Activated CD4-positive, alpha-beta T cell treated with anti-CD3 and anti-CD28 coated beads for 24 hours (primary cell): ENCODE measurements at places on chromosomes 5 and 9.
A peak's percentile ranks its signal among the peaks of the same experiment; 100 is the strongest.

GRCh38 chr5:1660001-1660400, 136.2 kb upstream of the LPCAT1 start:
- DNase-seq = no peak

DNA sequence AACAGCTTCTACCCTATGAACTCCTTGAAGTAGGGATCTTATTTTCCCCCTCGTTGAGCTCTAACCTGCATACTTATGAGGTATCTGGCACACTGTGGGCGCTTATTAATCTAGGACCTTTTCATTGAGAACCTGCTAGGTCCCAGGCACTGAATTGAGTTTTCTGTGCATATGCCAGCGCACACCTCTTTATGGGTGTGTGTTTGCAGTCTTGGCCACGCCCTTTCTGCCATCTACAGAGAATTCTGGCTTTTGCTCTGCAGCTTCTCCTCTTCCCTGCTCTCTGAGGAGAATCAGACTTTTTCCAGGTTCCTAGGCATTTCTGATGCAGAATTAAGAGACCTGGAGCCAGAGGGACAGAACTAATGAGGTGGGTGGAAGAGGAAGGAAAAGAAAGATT, 25.4 kb upstream of the SSBP2 start:
- DNase-seq = no peak

DNA sequence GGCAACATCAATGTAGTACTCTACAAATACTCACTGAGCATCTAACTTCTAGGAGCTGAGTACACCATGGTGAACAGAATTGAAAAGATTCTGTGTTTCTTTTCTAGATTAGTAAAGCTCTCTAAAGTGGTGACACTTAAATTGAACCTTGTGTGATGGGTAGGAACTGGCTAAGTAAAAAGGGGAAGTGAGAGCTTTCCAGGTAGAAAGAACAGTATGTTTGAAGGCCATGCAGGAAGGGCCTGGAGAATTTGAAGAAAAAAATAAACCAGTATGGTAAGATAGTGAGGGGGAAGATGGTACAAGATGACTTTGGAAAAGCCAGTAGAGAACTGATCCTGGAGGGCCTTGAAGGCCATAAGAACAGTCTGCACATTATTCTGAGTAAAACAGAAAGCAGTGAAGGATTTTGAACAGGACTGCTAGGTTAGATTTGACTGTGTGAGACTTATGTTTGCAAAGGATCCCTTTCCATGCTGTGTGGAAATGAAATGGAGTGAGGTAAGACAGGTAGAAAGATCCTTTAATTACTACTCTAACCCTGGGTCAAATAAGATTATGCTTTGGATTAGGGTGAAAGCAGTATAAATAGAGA, 46.7 kb upstream of the UBQLN1 start:
- no peak for DNase-seq

DNA sequence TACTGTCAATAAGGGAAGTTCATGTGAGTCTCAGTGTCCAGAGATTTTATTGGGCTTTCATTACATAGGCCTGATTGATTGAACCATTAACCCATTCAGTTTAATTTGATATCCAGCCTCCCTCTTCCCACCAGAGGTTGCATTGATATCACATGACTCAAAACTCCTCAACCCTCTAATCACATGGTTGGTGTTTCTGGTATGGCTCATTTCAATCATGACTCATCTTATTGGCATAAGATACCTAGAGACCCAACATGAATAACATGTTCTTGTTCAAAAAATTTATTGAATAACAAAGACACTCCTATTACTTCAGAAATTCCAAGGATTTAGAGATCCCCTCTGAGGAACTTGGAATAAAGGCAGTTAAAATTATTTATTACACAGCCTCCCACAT, 982.2 kb downstream of the TLE1 start:
- DNase-seq = no peak

DNA sequence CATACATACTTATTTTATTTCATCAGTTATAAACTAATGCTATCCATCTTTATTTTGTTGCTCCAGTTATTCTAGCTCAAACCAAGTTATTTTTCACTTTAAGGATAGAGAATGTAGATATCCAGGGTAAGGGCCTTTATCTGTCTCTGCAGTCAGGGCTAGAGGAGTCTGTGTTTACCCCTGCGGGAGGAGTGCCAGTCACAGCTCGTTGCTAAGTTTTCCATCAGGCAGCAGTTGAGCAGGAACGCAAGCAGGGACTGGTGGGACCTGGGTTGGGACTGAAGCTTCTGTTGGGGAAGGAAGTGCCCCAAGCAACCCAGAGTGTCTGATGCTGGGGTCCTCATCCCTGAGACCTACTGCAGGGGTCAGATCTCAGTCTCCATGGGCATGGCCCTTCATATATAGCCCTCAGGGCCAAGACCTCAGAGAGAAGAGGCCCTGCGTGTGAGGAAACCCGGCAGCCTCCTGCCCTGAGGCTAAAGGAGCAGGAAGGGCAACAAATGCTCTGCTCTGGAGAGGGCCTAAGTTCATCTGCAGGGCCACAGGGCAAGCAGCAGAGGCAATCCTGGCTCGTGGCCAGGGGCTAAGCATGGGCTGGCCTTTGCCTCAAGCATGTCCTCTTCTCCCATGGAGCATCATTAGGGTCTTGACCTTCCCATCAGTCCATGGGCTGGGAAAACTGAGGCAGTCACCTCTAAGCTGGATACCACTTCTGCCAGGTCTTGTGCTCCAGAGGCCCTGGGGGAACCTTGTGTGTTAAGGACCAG, 6.6 kb downstream of the SLC22A4 start:
- DNase-seq = no peak

GRCh38 chr9:12851341-12852090, 76.7 kb downstream of the LURAP1L start:
- DNase-seq = no peak

DNA sequence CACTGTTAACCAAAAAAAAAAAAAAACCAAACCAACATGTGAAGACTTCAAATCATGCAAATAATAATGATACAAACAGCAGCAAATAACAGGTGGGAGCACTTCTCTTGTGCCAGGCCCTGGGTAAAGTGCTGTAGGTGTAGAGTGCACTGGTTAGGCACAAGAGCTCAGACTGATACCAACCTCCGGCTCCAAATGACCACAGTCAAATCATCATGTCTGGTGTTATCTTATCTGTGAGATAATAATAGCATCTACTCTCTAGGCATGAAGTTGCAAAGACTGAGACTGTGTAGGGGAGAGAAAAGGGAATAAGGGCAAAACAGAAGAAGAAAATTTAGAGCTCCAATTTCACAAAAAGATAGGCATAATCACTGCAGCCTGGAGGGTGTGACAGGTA, 159.5 kb downstream of the ARL15 start:
- DNase-seq = no peak

DNA sequence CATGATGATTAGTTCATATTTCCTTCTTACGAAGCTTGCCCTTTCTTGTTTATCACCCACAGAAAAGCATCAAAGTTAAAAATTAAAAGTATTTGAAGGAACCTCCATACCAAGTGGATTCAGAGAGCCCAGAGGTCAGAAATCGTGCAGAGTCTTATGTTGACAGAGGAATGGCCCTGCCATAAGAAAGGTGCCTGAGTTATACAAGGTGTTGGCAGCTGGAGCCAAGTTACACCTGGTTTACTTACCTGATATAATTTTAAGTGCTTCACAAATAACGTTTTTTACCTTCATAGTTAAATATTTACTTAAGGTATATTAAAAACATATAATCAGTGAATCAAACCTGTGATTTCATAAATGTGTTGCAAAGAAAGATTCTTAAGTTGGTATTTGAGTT, 42.3 kb upstream of the DHFR start:
- no peak for DNase-seq

DNA sequence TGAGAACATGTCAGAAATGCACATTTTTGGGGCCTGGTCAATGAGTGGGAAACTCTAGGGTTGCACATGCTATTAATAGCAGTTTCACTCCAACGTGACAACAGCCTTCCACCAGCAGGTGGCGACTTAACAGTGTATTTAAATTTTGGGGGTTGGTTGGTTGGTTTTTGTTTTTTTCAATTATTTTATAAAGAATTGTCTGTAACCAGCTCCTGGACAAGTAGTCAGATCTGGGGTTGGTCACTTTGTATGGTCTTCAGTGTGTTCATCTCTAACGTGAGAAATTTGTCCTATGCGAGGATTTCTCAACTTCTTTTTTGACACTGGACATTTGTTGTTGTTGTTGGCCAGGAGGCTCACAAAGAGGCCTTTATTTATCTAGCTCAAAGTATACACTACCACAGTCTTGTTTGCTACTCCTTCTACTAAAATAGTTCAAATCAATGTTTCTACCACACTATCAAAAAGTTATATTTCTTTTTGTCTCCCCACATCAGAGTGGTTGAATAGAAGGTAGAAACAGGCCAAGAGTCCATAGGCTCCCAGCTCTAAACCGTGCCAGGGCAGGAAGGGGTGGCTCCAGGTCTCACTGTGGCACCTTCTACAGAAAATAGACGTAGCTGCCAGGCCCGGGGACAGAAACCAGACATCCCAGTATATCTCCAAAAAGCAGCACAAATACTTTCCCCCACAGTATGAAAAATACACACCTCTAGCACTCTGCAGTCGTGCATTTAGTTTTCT, 110.4 kb downstream of the TRPM6 start:
- DNase-seq = peak; percentile 55

- DNase-seq = no peak
Observed at GRCh38 chr5:174831031-174831660, 106.8 kb downstream of the MSX2 start.

- DNase-seq = no peak
Observed at GRCh38 chr5:54415896-54416601, 39.5 kb upstream of the HSPB3 start.

DNA sequence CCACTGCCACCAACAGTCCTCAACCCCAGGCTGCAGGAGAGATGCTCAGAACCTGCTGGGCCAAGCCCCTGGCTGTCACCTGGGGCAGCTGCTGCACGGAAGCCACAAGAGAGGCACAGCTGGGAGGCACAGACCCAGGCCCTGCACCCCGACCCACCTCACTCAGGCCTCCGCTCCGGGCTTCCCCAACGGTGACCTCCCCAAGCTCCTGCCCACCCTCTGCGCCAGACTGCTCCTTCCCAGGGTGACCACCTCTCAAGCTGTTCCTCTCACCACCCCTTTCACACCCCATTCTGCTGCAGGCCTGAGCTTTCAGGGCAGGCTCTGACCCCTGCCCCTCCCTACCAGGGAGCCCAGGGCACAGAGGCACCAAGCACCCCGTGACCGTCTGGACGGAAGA, 33.0 kb downstream of the VAV2 start:
- DNase-seq = no peak

DNA sequence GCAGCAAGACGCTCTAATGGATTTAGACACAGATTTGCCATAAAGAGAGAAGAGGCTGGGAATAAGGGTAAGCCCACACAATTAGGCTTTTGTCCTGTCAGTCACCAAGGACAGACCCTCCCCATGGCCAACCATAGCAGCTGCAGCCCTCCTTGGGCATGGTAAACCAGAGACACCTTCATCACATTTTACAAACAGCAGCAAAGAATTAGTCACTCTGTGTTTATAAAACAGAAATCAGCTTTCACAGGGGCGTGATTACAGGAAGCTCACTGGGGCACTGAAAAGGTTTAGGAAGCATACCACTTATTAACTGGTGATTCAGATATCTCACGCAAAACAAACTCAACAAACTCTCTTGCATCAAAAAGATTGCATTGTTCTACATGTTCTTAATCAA, 37.3 kb upstream of the ZNF622 start:
- DNase-seq = no peak

DNA sequence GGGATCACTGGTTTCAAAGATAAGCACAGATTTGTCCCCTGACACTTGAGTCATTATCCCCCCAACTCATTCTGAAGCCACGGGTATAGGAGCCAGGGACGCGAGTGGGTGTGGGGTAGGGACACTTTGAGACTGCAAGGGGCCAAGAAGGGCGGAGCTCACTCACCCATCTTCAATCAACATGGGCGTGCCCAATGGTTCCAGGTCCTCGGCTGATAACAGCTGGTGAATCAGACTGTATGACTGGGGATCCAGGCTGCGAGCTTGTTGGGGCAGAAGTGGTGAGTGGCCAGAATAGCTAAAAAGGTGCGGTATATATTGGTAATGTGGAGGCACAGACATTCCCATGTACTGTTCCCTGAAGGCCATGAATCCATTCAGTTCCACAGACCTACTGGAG, 30.7 kb upstream of the NR5A1 start:
- no peak for DNase-seq

GRCh38 chr9:123678038-123678877, 251.7 kb downstream of the DENND1A start:
- no peak for DNase-seq

DNA sequence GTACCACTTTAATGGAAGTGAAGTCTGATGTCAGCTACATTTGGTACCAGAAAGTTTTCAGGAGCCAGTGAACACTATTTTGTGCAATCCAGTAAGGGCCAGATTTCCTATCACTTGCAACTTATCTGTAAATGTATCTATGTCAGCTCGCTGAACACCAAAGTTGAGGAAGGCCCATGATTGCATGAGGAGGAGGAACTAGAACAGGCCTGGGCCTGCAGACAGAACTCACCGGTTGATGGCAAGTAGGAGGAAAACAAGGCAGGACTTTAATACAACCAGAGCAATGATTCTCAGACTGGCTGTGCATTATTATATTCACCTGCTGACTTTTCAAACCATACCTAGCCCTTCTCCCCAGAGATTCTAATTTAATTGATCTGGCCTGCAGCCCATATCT, 540.2 kb downstream of the CETN3 start:
- DNase-seq = no peak

DNA sequence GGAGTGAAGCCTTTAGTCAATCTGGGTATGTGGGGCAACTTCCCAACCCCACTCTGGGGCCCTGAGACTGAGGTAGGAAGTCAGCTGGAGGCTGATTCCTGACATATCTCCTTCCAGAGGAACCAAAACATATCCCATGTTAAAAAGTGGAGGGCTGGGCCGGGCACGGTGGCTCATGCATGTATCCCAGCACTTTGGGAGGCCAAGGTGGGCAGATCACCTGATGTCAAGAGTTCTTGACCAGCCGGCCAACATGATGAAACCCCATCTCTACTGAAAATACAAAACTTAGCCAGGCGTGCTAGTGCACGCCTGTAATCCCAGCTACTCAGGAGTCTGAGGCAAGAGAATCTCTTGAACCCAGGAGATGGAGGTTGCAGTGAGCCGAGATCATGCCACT, 44.0 kb downstream of the CXXC5 start:
- DNase-seq = no peak

GRCh38 chr9:93824386-93825294, 130.5 kb downstream of the BARX1 start:
- no peak for DNase-seq

- no peak for DNase-seq
Observed at GRCh38 chr5:65032250-65032649, 263.5 kb downstream of the CWC27 start.

GRCh38 chr5:120604884-120605283, 140.8 kb downstream of the PRR16 start:
- DNase-seq = no peak

DNA sequence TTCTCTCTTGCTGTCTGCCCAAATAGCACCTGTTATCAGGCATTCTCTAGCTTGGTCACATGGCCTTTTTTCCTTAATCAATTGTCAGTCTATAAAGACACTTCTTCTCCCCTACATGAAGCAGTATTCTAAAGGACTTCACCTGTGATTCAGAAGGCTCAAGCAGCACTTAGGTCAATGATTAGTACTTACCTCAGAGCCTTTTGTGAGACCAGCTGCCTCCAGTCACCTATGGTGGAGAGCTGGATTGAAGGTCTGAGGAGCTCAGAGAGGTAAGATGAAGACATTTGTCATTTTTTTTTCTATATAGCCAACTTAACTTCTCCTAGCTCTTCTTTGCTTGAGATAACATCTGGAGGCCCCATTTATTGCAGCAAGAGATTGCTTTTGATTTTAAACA, 278.3 kb upstream of the PCSK5 start:
- no peak for DNase-seq
